ENCODE measurements at places on chromosomes 5 and 9.

- DNase-seq = no peak
Observed at GRCh38 chr5:96043446-96043845, 81.8 kb upstream of the ELL2 start.

DNA sequence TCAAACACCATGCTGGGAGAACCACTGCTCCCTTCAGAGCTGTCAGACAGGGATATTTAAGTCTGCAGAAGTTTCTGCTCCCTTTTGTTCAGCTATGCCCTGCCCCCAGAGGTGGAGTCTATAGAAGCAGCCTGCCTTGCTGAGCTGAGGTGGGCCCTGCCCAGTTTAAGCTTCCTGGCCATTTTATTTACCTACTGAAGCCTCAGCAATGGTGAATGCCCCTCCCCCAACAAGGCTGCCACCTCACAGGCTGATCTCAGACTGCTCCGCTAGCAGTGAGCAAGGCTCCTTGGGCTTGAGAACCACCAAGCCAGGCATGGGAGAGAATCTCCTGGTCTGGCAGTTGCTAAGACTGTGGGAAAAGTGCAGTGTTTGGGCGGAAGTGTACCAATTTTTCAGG, 205.5 kb upstream of the PTGER4 start:
- no peak for DNase-seq

DNA sequence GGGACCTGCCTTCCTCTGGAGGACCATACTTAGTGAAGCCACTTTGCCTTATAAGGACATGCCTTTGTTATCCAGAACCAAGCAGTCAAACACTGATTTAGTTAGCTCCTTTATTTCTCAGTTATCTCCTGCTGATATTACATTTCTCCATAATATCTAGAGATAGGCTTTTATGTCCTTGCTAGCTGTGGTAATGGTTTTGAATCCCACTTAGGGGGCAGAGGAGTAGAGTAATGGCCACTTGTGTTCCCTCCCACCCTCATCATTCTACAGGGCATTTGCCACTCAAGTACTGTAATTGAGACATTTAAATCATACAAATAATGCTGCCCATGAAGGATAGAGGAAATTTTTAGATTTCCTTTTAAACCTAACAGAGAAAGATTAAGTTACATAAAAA, 80.9 kb downstream of the DOCK8 start:
- no peak for DNase-seq

DNA sequence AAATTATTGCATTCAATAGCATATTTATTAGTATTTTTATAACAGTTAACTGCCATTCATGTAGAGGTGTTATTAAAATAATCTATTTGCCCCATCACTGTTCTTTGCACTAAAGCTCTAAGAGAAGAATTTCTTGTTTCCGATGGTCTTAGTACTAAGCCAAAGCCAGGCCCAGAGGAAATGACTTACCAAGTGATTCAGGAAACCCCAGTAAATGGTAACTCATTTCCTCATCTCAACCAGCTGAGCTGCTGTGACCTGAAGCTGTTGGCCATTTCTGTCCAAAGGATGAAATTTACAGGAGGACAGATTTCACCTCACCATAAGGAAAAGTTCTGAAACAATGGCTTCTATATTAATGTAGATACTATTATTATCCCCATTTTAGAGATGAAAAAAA, 117.0 kb downstream of the PIK3R1 start:
- DNase-seq = no peak

DNA sequence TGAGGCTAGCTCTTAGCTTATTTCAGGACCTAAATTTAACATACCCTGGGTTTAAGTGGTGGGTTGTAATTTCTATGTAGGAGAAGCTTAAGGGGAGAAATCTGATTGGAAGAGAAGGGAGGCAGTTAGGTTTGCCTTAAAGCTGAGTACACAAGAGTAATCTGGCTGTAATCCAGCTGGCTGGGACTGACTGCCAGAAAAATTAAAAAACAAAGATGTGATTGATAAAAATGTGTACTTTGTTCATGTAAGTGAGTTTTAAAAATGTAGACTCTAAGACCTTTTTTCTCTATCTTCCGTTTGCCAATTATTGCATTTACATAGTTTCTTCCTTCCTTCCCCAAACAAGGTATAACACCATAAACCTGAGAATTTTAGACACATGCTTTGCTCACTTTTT, 17.5 kb upstream of the MSMP start:
- no peak for DNase-seq

DNA sequence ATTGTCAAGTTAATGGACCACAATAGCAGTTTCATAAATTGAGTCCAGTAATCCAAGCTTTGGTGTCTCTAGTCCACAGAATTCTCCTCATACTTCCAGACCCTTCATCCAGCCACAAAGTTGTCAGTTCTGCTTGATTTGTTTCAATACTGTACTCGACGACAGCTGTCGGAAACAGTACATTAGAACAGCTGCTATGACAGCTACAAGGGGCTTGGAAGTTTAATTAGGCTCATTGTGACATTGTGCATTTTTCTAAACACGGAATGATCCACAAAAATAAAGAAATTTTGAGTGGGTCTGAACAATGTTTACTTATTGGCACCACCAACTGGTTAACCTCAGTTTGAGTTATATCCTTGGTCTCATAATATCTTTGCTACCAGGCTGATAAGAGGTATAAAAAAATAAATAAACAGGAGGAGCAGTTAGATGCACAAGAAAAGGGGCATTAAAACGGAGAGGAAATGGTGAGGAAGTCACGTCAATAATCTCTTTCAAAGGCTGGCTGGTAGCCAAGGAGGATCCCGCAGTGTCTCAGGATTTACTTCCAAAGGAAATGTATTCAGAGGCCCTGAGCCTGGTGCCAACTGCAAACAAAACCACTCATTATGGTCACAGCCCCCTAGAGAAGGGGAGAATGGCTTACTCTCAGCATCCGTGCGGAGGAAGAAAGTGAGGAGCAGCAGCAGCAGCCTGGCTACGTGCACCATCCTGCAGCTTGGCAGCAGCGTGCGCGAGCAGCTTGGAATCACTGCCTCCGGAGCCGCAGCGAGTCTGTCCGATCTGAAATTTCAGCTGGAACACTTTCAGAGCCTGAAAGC, 933.8 kb upstream of the DMAC1 start:
- DNase-seq = no peak

DNA sequence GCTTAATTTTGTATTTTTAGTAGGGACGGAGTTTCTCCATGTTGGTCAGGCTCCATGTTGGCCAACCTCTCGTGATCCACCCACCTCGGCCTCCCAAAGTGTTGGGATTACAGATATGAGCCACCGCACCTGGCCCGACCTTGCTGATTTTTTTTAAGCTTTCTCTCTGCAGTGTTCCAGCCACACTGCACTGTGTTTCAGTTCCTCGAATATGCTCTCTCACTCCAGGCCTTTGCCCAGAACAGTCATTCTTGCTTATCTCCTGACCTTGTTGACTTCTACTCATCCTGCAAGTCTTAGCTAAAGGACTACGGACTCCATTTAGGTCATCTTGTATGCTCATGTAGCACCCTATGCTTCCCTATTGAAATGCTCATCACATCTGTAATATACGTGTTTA, 3.3 kb downstream of the SNAPC3 start:
- DNase-seq = no peak

Measured in stimulated activated CD4-positive, alpha-beta T cell treated with anti-CD3 and anti-CD28 coated beads, Interleukin-1b, Interleukin-23, amount 100 ng/mL, for 24 hours (primary cell).